ENCODE measurements at places on chromosomes 5 and 9. TPM values are rescaled to one million over a fixed set of nuclear protein-coding genes. Genes with fewer than 3 reads are reported as not detected.

Gene MLANA
- total RNA-seq: not detected

GRCh38 chr9:109231593-109231992 is 64.5 kb upstream of the FRRS1L start:
- no peak for DNase-seq
- H3K4me1 ChIP-seq: no peaks in the 10 kb centered on the region
- no peak overlapping the region for H3K4me3 ChIP-seq
- H3K27ac ChIP-seq: no peak overlapping the region
- peaks cover 28% of the 10 kb centered on the region for H3K27me3 ChIP-seq
- H3K36me3 ChIP-seq: no peaks in the 10 kb centered on the region

- H3K36me3 ChIP-seq: peaks cover 15% of the 10 kb centered on the region
- no peak overlapping the region for H3K4me3 ChIP-seq
- H3K4me1 ChIP-seq: no peaks in the 10 kb centered on the region
- no peak overlapping the region for H3K27ac ChIP-seq
- no peaks in the 10 kb centered on the region for H3K27me3 ChIP-seq
These were observed 66.4 kb downstream of the MACROH2A1 start for GRCh38 chr5:135332519-135333150.

Gene DYNC2I2
- 135 TPM for total RNA-seq

Gene DNAI1
- not detected for total RNA-seq

DNA sequence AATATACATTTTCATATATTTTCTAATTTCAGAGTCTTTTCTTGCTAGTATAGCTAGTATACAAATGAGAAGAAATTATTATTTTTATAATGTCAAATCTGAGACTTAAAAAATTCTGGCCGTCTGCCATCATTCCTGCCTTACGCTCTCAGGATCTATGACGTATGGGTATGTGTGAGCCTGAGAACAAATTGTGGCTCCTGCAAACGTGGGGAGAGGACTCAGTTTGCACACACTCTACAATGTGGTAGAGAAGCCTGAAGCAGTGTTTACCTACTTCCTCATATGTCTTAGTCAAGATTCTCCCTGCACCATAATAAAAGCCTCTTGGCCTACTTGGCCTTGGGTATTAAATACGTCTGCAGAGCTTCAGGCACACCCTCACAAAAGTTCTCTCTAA is 825.4 kb downstream of the SEMA5A start:
- no peak overlapping the region for H3K4me3 ChIP-seq
- H3K4me1 ChIP-seq: no peaks in the 10 kb centered on the region

GRCh38 chr5:97121848-97122247 is 20.6 kb downstream of the LIX1 start:
- DNase-seq: no peak
- H3K27ac ChIP-seq: no peak overlapping the region
- no peak overlapping the region for H3K4me3 ChIP-seq
- H3K4me1 ChIP-seq: no peaks in the 10 kb centered on the region

DNA sequence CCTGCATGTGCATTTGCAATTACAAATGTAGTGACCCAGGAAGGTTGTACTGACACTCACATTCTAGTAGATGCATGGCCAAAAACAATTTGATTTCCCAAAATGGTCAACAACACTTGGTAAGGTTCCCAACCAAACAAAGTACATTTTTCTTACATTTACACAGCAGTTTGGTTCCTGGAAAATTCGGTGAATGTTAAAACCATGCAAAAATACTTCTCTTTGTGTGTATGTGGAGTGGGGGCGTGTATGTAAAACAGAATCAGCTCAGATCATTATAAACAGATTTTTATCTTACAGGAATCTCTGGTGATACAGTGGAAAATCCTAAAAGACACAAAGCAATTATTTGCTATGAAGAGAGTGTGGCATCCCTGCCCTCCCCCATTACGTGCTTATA is 25.1 kb upstream of the MELK start:
- no peaks in the 10 kb centered on the region for H3K36me3 ChIP-seq
- no peak for DNase-seq
- H3K27me3 ChIP-seq: no peaks in the 10 kb centered on the region
- H3K4me1 ChIP-seq: no peaks in the 10 kb centered on the region

DNA sequence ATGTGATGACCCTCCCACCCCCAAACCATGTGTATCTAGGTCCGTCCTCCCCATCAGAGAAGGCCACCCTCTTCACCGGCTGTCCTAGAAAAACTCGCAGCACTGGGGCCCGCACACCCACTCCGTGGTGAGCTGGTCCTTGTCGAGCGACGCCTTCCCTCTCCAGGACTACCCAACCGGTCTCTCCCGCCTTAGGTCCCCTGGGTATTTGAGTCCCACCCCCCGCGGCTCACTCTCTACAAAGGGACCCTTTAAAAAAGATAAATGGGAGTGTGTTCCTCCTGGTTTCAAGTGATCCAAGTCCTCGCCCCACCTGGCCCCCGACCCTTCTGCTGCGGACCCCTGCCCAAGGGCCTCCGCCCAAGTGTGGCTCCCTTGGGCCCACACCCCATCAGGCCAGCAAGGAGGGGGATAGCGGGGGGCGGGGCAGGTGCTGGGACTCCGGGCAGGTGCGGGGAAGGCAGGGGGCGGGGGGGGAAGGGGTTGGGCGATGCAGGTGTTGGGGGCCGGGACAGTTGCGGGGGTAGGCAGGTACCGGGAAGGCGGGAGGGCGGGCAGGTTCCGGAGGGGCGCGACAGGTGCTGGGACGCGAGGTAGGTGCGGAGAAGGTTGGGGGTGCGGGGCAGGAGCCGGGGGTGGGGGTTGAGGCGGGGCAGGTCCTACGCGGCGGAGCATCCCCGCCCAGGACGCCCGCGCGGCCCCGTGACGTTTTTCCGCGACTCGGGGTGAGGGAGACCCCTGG is 970 bp upstream of the ARRDC1 start:
- H3K36me3 ChIP-seq: no peaks in the 10 kb centered on the region
- H3K4me3 ChIP-seq: peak overlapping the region; percentile 31
- peaks cover 27% of the 10 kb centered on the region for H3K4me1 ChIP-seq
- no peak overlapping the region for H3K27ac ChIP-seq
- H3K27me3 ChIP-seq: no peaks in the 10 kb centered on the region
- no peak for DNase-seq

Gene OSMR
- 28.6 TPM for total RNA-seq

- no peak overlapping the region for H3K4me3 ChIP-seq
- H3K27me3 ChIP-seq: no peaks in the 10 kb centered on the region
- H3K27ac ChIP-seq: no peak overlapping the region
- no peak for DNase-seq
- peaks cover 31% of the 10 kb centered on the region for H3K36me3 ChIP-seq
These were observed 15.5 kb downstream of the FAM193B start for GRCh38 chr5:177538876-177539275.

Measured in A673 (cell line).